ENCODE measurements at places on chromosomes 3 and 15.

- DNase-seq, result peak; percentile 61
These were observed 957 bp downstream of the ADCY5 start for GRCh38 chr3:123447749-123448517.

- peak; percentile 3 for DNase-seq
These were observed 58.4 kb downstream of the NME9 start for GRCh38 chr3:138271189-138271794.

DNA sequence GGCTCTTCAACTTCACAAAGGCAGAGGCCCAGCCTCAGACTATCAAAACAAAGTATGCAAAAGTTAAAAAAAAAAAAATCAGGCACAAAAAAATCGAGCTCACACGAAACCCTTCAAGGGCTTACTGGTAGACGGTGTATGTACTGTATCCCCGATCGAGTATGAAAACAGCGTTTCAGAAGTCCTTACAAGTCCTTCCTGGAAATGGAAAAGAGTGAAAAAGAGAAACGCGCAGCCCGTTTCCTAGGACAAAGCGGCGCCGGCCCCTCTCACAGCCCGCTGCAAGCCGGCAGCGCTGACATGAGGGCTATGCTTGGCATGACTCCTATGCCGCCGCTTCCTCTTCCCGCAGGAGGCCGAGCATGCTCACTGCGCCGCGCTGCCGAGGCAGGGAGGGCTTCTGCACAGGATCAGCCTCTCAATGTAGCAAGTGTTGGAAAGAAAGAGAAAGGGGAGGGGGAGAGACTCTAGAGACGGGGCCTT, at the start of gene VGLL4:
VGLL4 (minus strand) TSS at position 311 of the 483 bp plus-strand sequence. CDS start 397 bp downstream, outside the sequence.
- DNase-seq, result peak; percentile 89

DNA sequence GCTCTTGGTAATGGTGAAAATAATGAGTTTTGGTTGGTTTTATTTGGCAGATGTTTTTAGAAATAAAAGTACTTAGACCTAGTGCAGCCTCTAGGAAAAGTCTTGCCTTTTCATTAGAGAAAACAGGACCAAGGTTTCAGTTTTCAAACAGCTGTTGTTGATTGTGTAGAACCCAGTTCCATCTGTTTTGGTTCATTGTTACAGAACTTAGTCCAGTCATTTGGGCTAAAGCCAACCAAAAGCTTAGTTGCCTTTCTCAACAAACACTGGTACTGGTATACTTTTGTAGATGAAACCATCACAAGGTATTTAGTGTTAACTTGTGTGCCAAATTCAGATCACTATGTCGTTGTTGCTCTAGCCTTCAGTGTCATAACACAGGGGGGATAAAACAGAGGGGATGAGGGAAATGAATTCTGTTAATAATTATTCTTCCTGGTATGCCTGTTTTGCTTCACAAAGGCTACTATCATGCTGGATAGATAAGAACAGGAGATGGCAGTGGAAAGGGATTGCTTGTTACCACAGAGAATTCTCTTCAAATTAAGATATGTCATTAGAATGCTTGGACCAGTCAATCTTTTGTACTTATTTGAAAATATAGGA, 12.6 kb upstream of the APH1B start:
- DNase-seq, result no peak

- no peak for DNase-seq
These were observed 525.1 kb downstream of the PDCD6IP start for GRCh38 chr3:34323517-34323916.

DNA sequence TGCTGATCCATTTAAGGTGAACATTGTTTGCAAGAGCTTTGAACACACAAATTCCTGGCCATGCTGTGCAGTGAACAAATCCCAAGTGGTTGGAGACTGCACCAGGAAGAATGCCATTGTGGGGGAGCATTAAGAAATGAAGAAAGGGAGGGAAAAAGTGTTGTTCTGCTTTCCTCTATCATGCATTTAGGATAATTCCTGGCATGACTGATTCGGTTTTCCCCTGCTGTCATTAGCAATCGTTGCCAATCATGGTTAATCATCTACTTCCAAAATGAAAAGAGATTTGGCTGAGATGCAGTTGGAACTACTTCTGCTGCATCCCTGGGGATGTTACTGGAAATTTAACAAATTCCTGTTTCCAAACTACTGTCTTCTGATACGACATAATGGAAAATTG, 73.7 kb upstream of the ZPLD1 start:
- DNase-seq, result no peak

DNA sequence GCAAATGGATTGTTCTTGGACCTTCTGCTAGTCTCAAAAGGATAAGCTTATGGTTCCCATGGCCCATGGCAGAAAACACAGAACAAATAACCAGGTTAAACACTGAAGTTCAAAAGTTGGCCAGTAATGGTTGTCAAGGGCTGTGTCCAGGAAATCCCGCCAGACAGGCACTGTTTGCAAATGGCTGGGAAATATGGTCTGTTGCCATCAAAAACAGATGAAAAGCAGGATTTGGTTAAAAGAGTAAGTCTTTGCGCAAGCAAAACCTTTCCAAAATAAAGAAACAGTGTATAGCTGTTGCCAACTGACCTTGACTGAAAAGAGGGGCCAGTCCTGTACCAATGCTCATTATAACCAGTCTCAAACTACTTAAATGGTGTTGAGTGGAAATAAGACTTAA, 58.6 kb downstream of the WWTR1 start:
- no peak for DNase-seq

GRCh38 chr15:76401285-76401684, 64.7 kb downstream of the ISL2 start:
- DNase-seq, result no peak

DNA sequence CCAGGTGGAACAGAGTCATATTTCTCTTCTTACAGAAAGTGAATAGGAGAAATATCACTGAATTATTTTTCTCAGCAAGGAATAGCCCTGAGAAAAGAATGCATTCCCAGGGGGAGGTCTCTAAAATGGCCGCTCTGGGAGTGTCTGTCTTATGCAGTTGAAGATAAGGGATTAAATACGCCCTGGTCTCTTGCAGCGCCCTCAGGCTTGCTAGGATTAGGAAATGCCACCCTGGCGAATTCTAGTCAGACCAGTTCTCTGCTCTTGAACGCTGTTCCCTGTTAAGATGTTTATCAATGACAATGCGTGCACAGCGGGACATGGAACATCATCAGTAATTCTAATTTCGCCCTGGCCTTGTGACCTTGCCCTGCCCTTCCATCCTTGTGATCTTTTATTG, 949.0 kb upstream of the SEMA6D start:
- DNase-seq, result no peak

DNA sequence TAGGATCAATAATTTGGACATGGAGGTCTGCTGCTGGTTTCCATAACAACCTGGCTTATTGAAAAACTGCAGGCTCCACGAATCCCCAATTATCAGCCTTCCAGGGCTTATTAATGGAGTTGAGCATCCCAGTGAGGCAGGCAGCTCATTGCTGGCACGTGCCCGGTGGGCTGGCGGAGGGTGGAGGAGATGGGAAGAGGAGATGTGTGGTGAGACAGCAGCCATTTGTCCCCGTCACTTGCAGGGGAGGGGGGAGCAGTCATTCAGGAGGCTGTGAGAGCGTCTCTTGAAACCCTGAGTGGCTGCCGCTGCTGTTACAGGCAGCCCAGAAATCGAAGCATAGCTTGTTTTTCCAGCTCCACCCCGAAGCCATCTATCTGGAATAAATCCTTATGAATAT, 70.6 kb downstream of the GAP43 start:
- DNase-seq, result no peak

- DNase-seq, result no peak
These were observed 28.5 kb downstream of the SCG5 start for GRCh38 chr15:32669896-32670611.

DNA sequence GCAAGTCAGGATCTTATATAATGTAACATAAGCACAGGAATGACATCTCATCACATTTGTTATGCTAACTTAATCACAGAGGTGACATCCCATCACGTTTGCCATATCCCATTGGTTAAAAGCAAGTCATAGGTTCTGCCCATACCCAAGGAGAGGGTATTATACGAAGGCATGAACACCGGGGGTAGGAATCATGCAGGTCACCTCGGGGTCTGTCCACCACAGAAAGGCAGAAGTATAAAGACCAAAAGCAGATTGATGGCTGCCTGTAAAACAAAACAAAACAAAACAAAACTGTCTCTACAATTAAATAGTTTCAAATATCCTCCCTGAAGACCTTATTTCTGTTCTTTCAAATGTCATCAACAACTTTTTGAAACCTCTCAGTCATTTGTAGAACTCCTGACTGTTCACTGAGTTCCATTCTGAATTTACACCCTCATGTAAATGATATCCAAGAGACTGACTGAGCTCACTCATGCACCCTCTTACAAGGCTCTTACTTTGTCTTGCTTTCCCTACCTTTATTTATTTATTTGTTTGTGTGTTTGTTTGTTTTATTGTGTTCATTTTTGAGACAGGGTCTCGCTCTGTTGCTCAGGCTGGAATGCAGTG, 22.7 kb upstream of the ZNF639 start:
- no peak for DNase-seq

DNA sequence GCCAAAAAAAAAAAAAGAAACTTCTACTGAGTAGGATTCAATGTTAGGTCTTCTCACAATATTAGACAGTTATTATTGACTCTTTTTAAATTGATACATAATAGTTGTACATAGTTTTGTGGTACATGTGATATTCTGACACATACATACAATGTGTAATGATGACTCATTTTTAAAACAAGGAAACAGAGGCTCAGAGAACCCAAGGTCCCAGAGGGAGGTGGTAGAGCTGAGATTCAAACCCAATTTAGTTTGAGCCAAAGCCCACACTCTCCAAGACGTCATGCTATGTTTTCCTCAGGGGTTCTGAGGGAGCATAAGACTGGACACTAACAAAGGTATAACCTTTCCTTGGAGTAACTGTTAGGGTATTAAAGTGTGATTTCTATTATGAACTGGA, 40.6 kb downstream of the MYO5C start:
- DNase-seq, result no peak

GRCh38 chr3:16455001-16455400, 58.5 kb downstream of the RFTN1 start:
- DNase-seq, result no peak

GRCh38 chr3:155753038-155753639, 8.3 kb upstream of the PLCH1 start:
- DNase-seq, result peak; percentile 54

DNA sequence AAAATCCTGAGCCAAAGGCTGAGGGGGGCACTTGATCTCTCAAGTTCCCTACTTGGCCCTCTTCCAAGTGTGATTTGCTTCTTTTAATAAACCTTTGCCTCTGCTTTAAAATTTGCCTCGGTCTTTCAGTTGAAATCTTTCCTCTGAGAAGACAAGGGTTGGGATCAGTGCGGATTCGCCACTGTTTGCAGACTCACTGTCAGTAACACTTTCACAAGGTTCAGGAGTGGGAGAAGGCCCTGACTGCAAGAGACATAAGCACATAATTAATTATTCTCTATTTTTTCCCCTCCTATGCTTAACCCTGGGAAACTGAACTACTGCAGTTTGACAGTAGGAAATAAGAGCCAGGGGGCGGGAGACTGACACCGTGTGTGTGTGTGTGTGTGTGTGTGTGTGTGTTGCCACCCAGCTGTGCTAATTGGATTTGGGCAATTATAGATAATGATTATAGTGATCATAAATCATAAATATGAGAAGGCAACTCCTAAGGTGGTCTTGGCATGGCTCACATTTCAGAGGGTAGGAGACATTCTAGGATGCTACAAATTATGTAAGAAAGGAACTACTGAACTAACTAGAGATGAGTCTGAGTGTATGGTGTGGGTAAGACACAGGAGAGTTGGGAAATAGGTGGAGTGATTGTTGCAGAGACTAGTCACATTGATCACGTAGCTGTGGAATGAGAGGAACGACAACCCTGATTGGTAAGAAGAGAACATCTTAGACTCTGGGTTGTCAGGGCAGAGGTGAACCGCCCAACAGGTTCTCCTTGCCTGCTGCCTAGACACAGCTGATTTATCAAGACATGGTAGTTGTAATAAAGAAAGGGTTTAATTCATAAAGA, 5.5 kb upstream of the ZNF662 start:
- DNase-seq, result no peak

DNA sequence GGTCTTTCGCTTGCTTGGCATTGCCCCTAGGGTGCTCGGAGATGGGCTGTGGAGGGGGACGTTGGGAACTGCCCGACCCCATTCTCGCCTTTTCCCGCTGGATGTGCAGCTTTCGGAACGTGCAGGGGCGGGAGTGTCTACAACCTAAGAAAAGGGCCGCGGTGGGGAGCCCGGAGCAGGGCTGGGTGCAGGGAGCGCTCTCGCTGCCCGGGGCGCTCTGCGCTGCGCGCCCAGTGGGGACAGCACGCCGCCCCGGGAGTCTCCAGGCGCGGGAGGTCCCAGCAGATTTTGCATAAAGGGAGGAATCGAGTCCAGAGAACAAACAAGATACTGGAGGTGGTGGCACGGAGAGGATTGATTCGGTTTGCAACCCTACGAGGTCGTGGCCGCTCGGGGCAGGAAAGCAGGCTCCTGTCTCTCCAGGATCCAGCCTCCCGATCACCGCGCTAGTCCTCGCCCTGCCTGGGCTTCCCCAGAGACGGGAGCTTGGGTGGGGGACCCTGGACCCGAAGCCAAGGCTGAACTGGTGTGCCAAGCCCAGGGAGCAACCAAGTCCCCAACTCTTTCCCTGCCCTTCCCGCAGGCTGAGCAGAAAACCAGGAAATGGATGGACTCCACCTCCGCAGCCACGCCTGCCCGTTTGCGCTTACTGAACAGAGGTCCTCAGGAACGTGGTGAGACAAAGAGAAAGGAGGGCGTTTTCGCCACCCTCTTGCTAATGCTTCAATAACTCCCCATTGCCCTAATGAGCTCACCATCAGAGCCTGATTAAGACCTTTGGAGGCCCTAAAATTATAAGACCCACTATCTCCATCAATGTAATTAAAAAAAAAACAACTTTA, 59.7 kb downstream of the NOX5 start:
- no peak for DNase-seq

DNA sequence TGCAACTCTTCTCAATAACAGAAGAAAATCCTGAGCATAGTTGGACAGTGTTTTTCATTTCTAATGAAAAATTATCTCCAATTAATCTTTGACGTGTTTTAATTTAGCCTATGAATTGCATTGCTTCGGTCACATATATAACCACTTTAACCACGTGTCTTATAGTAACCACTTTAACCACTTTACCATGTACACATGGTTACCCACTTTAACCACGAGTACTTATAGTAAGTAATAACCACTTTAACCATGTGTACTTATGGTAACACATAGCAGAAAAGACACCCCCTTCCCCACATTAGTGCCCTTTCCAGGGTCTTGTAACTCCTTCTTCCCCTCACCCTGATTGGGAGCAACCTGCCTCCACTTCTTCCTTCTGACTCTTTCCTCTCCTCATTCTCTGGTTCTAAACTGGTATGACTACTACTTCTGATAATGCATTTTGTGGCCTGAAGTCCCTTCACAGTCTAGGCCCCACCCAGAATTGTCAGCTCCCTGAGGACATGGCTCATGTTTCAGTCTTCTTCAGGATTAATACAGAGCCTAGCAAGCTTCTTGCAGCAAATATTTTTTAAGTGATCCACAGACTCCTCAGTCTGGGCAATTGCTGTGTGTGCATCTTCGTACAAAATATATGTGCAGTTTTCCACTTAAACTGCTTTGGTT, 25.0 kb downstream of the SLC7A14 start:
- no peak for DNase-seq

GRCh38 chr3:148930752-148931151, 60.6 kb upstream of the GYG1 start:
- DNase-seq, result no peak

All from activated CD4-positive, alpha-beta T cell treated with anti-CD3 and anti-CD28 coated beads, Interleukin-2, Interleukin-6, amounts not matched to agents 100 ng/mL and 50 ng/mL, durations not matched to agents 16 hours and 8 hours (primary cell).